ENCODE measurements at places on chromosomes 5 and 9.

DNA sequence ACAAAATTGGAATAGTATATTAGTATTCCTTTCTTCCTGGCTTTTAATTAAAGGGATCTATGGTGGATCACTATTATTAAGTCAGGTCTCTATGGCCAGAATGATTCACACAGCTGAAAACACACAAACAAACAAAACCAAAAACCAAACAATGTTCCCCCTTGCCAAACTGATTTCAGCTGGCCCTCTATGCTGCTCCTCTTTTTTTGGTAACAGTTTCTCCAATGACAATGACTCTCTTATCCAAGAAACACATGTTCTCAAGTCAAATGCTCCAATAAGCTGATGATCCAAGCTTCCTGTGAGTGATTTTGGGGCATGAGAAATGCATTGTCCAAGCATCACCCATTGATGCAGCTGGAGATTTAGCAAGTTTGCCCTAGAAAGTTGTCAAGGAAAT, 193.4 kb upstream of the TUT7 start:
- no peak for DNase-seq

DNA sequence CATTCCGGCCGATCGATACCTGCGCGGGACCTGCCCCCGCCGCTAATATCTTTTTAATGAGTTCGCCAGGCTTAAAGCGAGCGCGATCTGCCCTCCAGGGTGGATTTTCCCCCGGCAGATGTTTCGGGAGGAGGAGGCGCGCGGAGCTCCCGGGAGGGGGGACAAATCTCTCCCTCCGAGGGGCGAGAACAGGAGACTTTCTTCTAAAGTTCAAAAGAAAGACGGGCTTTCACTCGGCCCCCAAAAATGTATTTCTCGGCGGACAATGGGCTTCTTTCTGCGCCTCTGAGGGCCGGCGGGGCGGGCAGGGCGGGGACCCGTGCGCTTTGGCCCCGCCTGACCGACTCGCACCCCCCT, 4.1 kb upstream of the PRDM12 start:
- no peak for DNase-seq

GRCh38 chr9:35906923-35907699, 1.1 kb downstream of the HRCT1 start:
- DNase-seq: no peak

- no peak for DNase-seq
Observed at GRCh38 chr9:125183054-125183453, 6.5 kb downstream of the PPP6C start.

DNA sequence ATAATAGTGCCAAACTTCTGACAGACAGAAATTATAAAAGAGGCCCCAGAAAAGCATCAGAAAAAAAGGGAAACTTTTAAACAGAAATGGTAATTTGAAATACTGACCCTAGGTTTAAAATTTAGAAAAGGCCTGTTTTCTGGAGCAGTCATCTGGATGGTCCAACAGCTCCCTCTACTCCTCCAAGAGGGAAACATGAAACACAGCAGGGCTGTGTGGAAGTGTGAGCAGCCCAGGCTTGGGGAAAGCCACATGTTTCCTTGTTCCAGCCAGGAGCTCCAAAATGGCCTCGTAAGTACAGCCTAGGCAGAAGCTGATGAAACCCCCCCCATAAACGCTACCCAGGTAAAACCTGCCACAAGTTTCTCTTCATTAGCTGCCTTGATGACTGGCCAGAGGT, 499.3 kb upstream of the ADAMTS16 start:
- no peak for DNase-seq

DNA sequence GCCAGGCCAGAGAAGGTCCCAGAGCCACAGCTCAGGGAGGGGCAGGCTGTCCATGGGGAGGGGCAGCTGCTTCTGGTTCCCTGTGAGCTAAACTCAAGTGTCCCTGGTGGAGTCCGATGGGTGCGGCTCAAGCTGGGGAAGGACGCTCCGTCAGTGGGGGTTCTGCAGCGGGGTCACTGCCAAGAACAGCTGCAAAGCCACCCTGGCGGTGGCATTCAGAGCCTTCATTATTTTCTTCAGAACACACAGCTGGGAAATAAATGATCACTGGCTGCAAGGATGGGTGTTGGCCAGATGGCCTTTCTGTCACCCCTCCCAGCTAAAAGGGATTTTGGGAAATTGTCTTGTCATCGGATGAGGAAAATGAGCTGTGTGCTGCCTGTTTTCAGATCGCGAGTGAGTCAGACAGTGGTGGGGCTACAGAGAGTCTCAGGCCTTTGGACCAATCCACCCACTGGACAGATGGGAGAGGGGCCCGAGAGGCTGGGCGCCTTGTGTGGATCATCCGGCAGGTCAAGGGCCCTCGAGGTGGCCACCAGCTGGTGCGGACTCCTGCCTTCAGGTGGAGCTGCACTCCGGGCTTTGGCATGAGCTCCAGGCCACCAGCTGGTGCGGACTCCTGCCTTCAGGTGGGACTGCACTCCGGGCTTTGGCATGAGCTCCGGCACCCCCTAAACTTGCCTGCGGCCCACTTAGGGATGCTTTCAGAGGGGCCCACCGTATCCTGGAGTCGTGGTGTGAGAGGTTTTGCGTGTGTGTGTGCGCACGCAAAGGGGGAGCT, 17.9 kb upstream of the GFPT2 start:
- DNase-seq: no peak

- DNase-seq: no peak
Observed at GRCh38 chr9:129568560-129569501, 52.1 kb downstream of the C9orf50 start.

GRCh38 chr9:75183306-75183705, 95.0 kb downstream of the OSTF1 start:
- DNase-seq: no peak

- no peak for DNase-seq
Observed at GRCh38 chr5:144135113-144135762, 35.2 kb downstream of the YIPF5 start.

GRCh38 chr5:167528651-167529050, 762.8 kb upstream of the WWC1 start:
- DNase-seq: no peak

GRCh38 chr5:68548959-68549676, 333.6 kb downstream of the PIK3R1 start:
- no peak for DNase-seq
